Epithelial cell of proximal tubule (primary cell): ENCODE measurements at places on chromosomes 6 and 20.

DNA sequence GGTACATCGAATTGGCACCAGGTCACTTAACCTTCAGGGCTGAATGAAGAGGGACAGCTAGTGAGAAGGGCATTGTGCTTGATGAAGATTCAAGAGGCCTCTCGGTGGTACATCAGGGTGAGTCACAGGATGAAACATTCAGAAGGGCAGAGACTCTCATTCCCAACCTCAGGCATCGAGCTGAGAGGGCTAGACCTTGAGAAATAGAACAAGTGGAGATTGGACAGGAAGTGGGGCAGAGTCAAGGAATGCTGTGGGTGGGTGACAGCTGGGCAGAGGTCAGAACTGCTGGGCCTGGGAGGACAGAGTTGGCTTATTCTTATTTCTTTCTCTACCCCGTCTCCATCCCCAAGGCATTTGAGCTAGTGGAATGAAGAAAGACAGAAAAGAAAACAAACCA is 126.0 kb downstream of the SCML4 start:
- DNase-seq = no peak

DNA sequence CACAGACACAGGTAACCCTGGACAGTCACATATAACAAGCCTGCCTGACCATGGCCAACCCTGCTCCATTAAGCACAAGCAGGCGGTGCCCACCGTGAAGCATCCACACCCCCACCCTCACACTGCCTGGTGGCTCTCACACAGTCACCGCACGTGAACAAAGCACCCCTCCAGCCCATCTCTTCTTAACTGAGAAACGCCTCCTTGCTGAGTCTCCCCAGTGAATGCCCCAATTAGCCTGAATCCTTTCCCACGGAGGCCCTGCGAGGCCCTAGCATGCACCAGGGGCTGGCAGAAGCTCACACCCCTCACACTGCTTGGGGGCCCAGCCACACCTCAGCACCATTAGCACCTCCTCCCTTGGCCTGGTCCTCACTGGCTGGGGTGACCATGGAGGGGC is 72.3 kb downstream of the GRM4 start:
- no peak for DNase-seq

GRCh38 chr6:72321788-72322187 is 300.1 kb upstream of the KCNQ5 start:
- DNase-seq = no peak

DNA sequence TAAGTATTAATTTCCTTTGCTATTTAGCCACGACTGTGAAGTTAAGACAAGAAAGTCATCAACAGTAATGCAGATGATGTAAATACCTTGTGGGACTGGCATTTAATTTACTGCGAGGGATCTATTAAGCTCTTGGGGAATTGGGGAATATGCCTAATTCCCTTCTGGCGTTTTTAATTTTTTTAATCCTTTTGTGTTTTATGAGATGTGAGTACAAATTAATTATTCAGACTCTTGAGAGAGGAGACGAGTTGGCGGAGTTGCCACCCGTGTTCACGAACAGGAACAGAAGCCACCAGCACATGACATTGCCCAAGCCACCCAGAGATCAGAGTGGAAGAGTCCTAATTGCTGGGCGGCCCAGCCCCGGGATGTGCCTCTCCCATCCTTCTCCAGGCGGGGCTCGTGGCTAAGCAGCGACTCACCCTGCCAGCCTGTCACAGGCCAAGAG is 533 bp upstream of the CRYBG1 start:
- no peak for DNase-seq

DNA sequence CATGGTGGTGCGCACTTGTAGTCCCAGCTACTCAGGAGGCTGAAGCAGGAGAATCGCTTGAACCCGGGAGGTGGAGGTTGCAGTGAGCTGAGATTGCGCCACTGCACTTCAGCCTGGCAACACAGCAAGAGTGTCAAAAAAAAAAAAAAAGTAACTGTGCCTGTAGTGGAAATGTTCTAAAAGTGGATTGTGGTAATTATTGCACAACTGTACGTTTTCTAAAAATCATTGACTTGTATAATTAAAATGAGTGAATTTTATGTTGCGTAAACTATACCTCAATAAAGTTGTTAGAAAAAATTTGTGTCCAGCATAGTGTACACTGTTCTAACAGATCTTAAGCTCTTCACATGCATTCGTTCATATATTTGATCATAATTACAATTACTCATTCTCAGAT is 5.5 kb downstream of the SEC23B start:
- no peak for DNase-seq

- DNase-seq = no peak
These were observed 40.1 kb downstream of the UTRN start for GRCh38 chr6:144325232-144325631.

DNA sequence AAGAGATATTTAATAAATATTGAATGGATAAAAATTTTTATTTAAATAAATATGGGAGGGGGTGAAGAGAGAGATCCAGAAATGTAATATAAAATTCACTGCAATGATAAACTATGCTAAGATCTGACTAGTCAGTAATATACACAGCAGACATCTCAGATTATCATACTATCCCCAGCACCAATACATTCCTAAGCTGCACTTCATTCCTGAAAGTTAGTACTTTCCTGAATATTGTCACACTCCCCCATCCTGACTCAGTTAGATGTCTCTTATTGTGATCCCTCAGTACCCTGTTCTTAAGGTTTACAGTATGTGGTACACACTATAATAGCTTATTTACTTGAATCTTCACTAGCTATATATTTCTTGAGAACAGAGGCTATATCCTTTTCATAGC is 88.3 kb upstream of the KCNQ5 start:
- DNase-seq = no peak

- DNase-seq = peak; percentile 87
These were observed 35.2 kb downstream of the PPP1R14C start for GRCh38 chr6:150177952-150178520.

GRCh38 chr6:140441256-140441655 is 1066.8 kb upstream of the CITED2 start:
- DNase-seq = peak; percentile 72

- no peak for DNase-seq
These were observed 26.5 kb downstream of the EFCAB8 start for GRCh38 chr20:32885185-32885584.

GRCh38 chr6:132961122-132961521 is 146.8 kb downstream of the RPS12 start:
- no peak for DNase-seq

- no peak for DNase-seq
These were observed 259.0 kb downstream of the FOXC1 start for GRCh38 chr6:1868561-1869261.

- peak; percentile 37 for DNase-seq
These were observed 67.7 kb upstream of the SPTLC3 start for GRCh38 chr20:12941025-12941424.

DNA sequence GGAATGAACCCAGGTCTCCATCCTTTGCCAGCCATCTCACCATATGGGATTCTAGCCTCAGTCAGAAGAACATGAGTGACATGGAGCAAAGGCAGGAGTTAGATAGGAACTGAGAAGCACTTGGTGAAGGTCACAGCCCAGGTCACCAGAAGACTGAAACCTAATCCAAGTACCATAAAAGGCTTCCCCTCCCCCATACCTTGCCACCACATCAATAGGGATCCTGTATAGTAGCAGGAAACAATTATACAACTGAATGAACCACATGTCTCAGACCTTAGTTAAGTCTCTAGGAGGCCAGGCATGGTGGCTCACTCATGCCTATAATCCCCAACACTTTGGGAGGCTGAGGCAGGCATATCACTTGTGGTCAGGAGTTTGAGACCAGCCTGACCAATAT is 49.6 kb downstream of the KIZ start:
- DNase-seq = no peak

GRCh38 chr20:13101706-13102105 is 92.9 kb downstream of the SPTLC3 start:
- no peak for DNase-seq

GRCh38 chr6:128493877-128494276 is 26.5 kb downstream of the PTPRK start:
- DNase-seq = no peak

- DNase-seq = no peak
These were observed 58.6 kb downstream of the NUDT3 start for GRCh38 chr6:34333858-34334257.

DNA sequence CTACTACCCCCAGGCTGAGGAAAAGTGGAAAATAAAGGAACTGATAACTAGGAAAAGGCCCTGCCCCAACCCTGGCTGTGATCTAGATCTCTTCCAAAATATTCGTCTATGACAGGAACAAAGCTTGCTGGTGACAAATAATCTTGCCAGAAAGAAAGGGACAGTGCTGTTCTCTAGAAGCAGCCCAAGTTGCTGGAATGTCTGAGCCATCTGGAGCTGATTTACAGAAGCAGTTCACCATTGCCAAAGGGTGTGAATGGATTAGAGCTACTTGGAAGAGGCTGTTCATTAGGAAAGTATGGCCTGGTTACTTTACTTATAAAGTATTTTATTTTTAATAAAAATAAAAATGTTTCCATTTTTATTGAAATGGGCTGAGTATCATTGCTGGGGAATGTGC is 146.3 kb downstream of the EPM2A start:
- no peak for DNase-seq

DNA sequence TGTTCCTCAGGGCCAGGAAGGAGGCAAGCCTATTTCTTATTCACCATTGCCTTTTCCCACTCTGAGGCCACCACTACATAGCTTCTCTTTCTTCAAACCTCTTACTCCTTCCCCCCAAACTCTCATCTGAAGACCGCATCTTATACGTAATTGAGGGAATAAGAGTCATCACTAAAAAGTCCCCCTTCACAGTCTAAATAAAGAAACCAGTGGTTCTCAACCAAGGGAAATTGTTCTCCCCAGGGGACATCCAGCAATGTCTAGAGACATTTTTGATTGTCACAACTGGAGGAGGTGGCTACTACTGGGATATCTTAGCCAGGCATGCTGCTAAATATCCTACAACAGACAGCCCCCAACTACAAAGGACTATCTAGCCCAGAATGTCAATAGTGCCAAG is 327.6 kb upstream of the CNR1 start:
- no peak for DNase-seq

DNA sequence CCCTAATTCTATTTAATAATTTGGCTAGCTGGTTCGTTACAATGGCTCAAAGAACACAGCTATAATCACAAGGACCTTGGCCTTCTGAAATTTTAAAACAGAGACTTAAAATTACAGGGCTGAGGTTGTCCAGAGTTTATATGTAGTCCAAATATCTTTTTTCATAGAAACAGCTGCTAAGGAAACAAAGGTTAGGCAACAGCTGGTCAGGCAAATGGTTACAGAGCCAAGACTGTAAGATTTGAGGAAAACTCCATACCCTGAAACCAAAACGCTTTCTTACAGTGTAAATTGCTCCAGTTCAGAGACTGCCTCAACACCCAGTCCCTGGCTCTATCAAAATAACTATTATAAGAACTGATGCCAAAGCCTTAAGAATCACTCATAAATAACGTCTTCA is 9.7 kb upstream of the ARHGAP18 start:
- no peak for DNase-seq

- DNase-seq = peak; percentile 16
These were observed 35.6 kb downstream of the RIOK1 start for GRCh38 chr6:7424967-7425807.

GRCh38 chr20:13953227-13953626 is 37.2 kb downstream of the SEL1L2 start:
- no peak for DNase-seq

GRCh38 chr20:3633913-3634478 is 29.2 kb downstream of the GFRA4 start:
- DNase-seq = no peak

DNA sequence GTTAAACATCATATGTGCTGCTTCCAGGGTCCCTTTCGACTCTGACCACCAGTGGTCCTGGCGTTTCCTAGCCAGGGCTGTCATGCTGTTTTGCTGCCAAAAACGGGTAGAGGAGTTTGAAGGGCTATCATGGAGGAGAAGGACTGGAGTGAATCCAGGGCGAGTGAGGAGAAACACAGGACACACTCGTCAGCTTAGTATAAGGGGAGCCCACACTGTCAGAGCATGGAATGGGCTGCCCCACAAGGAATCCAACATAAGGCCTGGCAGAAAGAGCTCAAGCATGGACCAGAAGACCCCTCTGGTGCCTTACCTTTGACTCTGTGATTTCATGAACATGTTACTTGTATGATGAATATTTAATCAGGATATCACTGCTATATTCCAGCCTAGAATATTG is 247.2 kb downstream of the NRN1 start:
- no peak for DNase-seq

DNA sequence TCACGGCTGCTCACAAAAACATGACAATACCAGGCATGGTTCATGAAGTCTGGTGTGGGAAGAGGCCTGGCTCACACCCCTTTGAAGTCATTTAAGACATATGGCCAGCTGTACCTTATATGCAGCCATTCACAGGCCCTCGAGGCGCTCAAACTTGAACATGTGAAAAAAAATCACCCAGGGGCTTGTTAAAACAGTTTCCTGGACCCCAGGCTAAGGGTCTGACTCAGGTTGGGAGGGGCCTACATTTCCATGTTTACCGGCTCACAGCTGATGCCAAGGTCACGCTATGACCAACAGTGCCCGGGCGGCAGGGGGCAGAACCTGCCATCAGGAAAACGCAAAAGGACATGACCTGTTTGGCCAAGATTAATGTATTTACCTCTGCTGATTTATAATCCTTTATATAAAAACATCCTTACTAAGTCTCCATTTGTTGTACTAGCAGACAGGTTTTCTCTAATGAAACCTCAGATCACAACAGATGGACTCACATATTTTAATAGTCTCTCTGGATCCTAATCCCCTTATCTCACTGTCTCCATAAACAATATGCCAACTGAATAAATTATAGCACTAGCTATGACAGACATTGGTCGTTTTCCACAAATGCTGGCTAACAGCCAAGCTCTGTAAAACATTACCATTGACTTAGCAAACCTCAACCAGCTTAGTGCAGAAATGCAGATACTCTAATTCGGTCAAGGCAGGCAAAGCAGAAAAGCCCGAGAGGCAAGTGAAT is 19.9 kb downstream of the EZR start:
- no peak for DNase-seq

- DNase-seq = no peak
These were observed 97.4 kb downstream of the IYD start for GRCh38 chr6:150466196-150466595.

- DNase-seq = no peak
These were observed 154.6 kb upstream of the VGLL2 start for GRCh38 chr6:117110737-117111136.

DNA sequence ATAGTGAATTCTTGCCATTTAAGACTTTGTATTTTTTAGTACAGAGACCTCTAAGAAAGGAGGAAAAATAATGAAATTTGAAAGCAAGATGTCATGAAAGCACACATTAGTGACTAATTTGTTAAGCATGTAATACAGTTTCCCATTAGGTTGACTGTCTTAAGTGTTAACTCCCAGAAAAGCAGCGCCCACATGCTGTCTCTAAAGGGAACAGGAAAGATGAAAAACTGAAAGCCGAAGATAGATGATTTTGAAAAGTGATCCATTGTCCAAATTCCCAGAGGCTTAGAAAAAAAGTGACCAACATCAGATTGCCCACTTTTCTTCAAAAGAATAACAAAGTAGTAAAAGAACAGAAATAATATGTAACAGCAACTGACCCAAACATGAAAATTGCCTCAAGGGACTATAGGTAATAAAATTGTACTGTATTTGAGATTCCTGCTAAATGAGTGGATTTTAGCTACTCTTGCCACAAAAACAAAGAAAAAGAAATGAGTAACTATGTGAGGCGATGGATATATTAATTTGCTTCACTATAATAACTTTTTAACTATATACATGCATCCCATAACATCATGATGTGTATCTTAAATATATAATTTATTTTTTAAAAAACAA is 83.2 kb upstream of the OGFRL1 start:
- DNase-seq = no peak
